Activated T-cell treated with anti-CD3 and anti-CD28 coated beads, Interleukin-2, amount 50 U/mL, for 1 hour (primary cell): ENCODE measurements at places on chromosomes 7 and 10.

- no peak for DNase-seq
Measured at GRCh38 chr7:44463169-44463808, 27.2 kb downstream of the NUDCD3 start.

DNA sequence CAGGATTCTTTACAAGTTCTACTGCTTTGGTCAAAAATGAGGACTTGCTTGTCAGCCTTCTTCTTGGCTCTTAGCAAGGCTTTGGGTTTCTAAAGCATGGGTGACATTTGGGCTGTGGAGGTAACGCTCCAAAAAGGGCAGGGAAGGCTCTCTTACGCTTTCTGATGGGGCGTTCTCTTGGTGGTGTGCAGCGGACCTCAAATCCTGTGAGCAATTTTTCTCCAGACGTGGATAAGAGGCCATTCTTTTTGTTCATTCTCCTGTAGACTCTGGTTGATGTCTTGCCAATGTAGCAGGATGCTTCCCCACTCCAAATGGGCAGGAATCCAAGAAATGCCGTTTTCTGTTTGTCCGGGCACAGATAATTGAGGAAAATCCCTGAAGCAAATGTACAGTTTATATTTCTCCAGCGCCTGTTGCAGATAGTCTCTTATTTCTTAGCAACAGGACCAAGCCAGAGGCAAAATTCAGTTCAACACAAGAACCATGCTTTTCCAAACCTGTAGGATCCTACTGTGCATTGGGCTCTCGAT is 138.4 kb upstream of the NFE2L3 start:
- no peak for DNase-seq

- no peak for DNase-seq
Measured at GRCh38 chr7:117803476-117803875, 69.8 kb downstream of the CTTNBP2 start.

GRCh38 chr7:84549409-84549808 is 354.8 kb upstream of the SEMA3A start:
- DNase-seq: no peak

DNA sequence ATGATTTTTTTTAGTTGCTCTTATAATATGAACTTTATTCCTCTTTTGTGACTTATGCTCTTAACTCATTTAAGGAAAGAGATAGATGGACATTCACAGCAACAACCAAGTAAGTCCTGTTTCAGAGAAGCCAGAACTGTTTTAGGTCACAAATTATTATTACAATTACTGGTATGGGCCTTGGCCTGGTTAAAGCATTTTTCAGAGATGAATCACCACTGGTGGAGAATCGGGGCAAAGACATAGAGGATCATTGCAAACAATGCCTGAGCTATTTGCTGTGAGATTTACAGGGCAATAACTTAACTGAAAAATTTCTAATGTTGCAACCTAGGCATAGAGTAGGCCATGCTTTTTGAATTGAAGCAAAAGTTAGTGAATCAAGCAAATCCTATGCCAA is 138.0 kb upstream of the YAE1 start:
- no peak for DNase-seq

- DNase-seq: no peak
Measured at GRCh38 chr10:22913474-22914092, 14.3 kb upstream of the ARMC3 start.

DNA sequence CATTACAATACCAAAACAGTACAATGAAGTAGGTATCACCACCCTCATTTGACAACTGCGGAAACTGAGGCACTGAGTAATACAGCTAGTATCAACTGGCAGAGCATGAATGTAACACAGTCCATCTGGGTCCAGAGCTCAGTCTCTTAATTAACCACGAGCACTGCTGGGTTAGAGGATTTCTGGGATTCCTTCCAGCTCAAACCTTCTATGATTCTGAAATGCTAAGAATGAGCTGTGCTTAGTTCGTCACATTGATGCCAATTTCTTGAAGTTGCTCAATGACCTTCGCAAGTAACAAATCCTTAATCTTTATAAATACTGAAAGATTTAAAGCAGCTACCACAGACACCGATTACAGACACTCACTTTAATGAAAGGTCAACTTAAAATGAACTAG is 62.5 kb downstream of the SGMS1 start:
- no peak for DNase-seq

GRCh38 chr10:97844678-97845077 is 5.0 kb upstream of the GOLGA7B start:
- no peak for DNase-seq

GRCh38 chr10:49620286-49620810 is 6.5 kb downstream of the CHAT start:
- DNase-seq: no peak

DNA sequence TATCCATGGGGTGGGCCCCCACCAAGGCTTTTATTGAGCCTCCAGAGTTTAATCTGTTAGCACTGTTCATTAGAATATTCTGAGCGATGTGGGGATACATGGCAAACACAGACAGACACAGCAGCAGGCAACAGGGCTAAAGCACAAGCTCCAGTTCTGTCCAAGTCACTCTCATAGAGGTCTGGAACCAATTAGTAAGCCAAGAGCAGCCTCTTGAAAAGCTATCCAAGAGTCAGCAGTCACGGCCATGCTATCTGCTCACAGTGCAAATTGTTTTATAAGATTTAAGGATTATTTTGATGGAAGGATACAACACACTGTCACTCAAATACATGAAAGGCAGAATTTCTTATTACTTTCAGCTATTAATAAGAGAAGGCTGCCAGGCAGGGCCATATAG is 86.4 kb upstream of the DGKB start:
- no peak for DNase-seq

DNA sequence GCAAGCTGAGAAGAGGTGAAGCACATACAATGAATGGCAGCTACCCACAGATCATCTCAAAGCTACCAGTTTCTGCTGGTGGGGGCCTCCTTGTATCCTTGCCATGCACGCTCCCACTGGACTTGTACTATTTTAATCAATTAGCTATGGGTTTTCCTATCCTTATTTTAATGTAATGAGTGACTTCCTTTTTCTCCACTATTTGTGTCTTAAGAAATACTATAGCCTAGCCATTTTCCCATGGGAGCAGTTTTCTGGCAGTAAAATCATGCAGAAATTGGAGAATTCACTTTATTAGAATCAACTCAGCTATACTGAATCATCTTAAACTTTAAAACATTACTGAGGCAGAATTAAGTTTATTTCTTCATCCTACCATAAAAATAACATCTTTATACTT is 73.5 kb downstream of the CTNNA3 start:
- DNase-seq: no peak
